Large intestine (tissue), 12 donors: ENCODE measurements at places on chromosomes 12 and 14. TPM values are rescaled to one million over a fixed set of nuclear protein-coding genes. Genes with fewer than 3 reads are reported as not detected.

DNA sequence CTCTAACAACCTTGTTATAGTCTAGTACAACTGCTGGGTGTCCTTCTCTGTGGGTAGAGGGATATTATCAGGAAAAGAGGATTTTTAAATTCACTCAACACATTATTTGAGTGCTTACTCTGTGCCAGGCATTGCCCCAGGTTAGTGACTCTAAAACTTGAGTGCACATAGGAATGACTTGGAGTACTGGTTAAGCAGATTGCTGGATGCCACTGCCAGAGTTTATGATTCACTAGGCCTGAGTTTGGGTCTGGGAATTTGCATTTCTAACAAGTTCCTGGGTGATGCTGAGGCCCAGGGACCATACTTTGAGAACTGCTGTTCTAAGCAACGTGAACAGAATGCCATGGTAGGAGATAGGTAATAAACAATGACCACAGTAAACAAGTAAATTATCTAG is 96.6 kb downstream of the CFAP54 start:
- no peak for DNase-seq

The CD69 gene
- polyA plus RNA-seq: 12.3 TPM

DNA sequence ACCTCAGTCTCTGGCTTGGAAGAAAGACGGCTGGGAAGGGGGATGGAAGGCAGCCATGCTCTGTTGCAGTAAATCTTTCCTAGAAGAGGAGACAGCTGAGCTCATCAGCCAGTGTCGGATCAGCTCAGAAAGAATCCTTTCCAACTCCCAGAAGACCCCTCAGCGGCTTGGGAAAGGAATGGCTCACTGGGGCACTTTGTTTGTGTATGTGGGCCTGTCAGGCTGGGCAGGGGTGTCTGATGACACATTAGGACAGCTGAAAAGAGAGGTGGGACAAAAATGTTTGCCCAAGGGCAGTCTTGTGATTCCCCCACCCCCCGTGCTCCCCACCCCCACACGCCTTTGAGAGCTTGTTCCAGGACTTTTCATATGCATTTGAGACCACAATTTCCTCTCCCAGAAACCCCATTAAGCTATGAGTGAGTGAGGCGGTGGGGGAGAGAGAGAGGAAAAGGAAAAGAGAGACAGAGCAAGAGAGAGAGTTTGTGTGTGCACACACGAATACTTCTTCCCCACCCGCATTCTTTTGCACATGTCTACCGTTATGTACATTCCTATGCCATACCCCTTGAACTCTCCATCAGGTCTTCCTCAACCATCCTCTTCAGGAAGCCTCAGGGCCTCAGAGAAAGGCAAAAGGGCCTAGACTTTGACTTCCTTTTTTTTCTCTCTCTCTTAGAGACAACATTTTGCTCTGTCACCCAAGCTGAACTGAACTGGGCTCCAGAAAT is 198.9 kb downstream of the ZFP36L1 start:
- no peak for DNase-seq

The ZFYVE1 gene
- 14.2 TPM for polyA plus RNA-seq

DNA sequence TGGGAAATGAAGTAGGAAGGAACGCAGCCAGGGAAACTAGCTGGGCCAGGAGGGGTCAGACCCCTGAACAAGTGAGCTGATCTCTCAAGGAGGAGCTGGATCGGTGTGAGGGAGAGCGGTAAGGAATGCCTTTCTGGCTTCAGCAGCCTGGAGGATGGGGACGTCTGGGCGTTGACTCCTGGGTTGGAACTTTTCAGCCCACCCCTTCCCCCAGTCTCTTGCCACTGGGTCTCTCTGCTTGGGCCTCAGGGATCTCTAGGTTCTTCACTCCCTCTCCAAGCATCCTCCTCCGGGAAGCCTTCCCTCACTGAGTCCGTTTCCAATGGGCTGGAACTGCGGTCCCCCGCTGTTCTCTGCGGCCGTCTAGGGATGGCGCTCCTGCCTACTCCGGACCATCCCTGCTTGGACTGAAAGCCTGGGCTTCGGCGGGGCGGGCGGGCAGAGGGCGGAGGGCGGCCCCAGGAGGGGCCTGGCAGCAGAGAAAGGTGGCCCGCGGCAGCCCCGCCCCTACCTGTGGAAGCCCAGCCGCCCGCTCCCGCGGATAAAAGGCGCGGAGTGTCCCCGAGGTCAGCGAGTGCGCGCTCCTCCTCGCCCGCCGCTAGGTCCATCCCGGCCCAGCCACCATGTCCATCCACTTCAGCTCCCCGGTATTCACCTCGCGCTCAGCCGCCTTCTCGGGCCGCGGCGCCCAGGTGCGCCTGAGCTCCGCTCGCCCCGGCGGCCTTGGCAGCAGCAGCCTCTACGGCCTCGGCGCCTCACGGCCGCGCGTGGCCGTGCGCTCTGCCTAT is at the start of gene KRT7:
KRT7 (plus strand) TSS at position 570 of the 788 bp plus-strand sequence; CDS start at position 624, 54 bp downstream.
- DNase-seq: no peak

The ZBTB25 gene
- polyA plus RNA-seq: 11.0 TPM

The WNT1 gene
- not detected for polyA plus RNA-seq

- no peak for DNase-seq
These were observed 138.7 kb downstream of the PHLDA1 start for GRCh38 chr12:75892731-75893408.

DNA sequence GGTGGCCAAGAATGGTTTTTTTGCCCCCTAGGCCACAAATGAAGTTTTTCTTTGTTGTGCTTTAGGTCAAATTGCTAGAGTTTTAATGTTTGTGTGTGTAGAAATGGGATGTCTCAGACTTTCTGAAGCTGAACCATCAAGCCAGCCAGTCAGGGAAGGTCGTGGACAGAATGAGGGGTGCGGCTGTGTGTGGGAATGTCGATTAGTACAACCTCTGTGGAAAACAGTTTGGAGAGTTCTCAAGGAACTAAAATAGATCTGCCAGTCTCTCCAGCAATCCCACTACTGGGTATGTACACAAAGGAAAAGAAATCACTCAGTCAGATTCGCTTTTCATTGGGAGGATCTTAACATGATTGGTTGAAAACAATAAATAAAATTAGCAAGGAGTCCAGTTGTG is 44.5 kb downstream of the ACACB start:
- no peak for DNase-seq

DNA sequence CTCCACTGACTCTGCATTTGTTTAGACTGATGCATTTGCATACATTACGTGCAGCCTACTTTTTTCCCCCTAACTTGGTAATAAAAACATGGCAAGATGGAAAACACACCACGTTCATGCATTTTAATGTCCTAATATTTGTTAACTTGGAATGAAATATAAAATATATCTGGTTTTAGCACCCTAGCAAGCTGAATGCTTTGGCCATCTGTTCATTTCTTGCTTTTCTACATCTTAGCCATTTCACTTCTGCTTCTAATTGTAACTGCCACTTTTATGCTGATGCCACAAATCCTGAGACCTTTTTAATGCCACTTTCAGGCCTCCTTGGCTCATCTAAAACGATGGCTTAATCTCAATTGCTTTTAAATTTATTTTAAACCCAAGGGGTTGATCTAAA is 177.7 kb upstream of the RASSF8 start:
- no peak for DNase-seq

The TCL1A gene
- 0.40 TPM for polyA plus RNA-seq

DNA sequence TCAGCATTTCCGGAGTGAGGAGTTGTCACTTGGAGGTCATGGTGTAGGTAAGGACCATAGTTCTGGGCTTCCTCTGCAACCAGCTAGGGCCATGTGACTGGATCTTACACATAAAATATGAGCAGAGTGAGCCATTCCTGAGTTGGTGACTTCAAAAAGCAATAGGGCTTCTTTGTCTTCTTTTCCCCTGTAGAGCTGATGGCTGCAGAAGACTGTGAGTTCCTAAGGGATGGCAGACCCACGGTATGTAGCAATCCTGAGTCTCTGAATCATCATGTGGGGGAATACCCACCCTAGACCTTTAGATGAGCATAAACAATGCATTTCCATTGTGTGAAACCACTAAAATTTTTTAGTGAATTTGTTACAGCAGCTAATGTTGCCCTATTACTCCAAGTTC is 151.1 kb upstream of the TBX3 start:
- no peak for DNase-seq

DNA sequence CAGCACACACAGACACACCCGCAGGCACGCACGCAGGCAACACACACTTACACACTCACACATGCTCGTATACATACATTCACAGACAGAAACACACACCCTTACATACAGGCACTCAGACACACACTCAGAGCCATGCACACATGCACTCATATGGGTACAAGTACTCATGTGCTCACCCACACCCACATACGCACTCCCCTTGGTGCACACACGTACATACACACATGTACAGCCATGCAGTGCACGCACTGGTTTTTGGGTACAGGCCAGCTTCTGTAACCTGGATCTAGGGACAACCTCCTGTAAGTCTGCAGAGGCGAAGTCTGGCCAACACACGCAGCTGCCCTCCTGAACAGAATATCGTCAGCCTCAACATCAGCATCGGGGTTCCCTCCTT is 221.3 kb upstream of the RTL1 start:
- DNase-seq: no peak

DNA sequence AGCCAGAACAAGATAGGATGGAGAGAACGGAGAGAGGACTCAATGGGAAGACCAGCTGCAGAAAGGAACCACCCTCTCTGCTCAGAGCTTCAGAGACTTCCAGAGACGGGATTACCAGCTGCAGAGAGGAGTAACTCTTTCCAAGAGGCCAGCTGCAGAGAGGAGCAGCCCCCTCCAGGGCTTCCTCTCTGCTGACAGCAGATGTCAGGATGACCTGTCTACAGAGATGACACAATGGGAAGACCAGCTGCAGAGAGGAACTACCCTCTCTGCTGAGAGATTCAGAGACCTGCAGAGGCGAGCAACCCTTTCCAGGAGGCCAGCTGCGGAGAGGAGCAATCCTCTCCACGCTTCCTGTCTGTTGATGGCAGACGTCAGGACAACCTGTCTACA is 61.8 kb downstream of the KLRG1 start:
- DNase-seq: no peak

The HRK gene
- 0.16 TPM for polyA plus RNA-seq

DNA sequence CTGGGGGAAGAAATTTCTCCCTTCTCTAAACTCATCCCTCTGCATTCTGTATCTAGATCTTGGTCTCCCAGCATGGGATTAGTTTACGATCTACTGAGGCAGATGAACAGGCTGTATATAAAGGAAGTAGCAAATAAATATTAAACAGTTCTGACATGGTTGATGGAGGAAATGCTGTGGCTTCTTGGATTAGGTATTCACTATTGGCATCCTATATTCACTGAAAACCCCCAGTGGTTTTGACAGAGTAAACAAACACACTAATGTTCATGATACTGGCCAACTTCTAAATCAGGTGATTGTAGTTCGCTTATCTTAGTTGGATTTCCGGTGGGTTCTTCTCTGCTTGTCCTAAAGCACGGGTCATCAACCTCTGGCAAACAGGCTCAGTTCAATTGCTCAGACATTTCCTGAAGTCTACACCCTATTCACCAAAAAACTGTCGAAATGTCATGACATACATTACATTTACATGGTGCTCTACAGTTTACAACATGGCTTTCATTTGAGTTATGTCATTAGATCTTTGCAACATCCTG is 433.9 kb downstream of the EGLN3 start:
- no peak for DNase-seq

The CKAP4 gene
- 31.0 TPM for polyA plus RNA-seq

- DNase-seq: peak; percentile 70
These were observed 61.3 kb downstream of the CDK17 start for GRCh38 chr12:96338852-96339471.

- no peak for DNase-seq
These were observed 66.0 kb upstream of the LHX5 start for GRCh38 chr12:113537751-113538087.

DNA sequence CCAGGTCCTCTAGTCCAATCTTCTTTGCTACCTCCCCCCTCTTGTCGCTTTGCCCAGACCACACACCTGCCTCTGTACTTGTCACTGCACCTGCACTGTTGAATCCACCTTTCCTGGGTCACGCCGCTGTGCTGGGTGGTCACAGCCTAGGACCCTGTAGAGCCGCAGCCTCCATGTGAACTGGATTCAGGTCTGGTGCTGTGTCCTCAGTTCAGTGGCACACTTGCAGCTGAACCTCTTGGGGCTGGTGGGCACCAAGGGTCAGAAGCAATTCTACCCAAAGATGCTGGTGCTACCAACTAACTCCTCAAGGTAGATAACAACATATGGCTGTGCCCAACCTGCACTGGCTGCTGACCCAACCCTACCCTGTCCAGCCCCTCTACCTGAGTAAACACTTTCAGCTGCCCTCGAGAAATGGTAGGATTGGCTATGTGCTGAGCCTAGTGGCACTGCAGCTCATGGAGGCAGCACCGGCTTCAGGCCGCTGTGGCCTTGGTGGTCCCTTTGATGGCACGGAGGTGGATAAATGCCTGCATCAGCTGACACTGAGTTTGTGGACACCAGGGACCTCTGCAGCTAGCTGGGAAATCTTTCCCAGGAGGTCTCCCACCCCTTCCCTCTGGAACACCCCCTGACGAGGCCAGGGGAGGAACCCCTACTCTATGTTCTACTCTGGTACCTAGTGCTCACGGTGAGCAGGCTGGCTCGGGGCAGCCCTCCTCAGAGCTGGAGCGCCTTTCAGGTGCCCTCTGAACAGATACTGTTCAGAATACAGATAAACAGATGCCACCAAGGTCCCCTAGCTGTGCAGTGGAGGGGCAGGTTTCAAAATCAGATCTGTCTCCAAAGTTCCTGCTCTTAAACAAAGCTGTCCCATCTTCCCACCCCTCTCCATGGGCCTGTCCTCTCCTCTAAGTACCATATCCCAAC is 14.3 kb downstream of the AGAP2 start:
- DNase-seq: no peak

DNA sequence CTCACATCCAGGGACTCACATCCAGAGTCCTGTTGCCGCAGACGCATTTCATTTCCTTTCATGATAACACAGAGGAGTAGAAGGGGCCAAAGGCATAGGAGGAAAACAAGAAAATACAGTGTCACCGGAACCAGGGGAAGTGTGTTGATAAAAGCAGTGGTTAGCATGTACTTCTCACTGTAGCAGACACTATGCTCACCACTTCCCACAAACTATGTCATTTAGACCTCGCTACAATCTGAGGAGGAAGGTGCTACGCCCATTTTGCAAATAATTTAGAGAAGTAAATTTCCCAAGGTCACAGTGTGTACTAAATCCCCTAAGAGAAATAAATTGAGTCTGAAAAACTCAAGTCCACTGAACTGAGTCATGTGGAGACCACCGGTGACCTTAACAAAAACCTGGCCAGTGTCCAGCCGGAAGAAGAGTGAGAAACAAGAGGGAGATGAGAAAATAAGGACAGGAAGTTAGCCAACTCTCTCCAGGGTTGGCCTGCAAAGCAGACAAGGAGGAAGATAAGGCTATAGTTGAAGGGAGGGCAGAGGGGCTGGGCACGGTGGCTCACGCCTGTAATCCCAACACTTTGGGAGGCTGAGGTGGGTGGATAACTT is 25.8 kb upstream of the TMCC3 start:
- peak; percentile 38 for DNase-seq

The RNASE7 gene
- polyA plus RNA-seq: 0.09 TPM
